ENCODE measurements at places on chromosomes 1 and 21.

DNA sequence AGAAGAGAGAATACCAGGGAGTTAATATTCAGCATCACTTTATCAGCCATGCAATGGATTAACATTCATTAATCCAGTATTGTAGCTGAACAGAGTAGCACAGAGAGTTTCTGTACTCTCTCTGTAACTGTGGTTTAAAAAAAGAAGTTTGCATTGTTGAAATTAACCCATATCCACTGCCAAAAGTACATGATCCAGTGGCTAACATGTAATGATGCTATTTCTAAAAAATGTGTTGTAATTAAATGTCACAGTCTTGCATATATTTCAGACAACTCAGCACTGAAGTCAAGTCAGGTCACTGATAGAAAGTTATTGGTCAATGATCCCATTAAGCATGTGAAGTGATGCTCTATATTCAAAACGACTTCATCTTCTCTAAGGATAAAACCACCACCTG, 141.3 kb downstream of the NRIP1 start:
- no peak for DNase-seq

GRCh38 chr1:186404454-186405051, 28.9 kb downstream of the ODR4 start:
- peak; percentile 14 for DNase-seq

GRCh38 chr1:57423135-57423655, 665 bp downstream of the DAB1 start:
- no peak for DNase-seq

DNA sequence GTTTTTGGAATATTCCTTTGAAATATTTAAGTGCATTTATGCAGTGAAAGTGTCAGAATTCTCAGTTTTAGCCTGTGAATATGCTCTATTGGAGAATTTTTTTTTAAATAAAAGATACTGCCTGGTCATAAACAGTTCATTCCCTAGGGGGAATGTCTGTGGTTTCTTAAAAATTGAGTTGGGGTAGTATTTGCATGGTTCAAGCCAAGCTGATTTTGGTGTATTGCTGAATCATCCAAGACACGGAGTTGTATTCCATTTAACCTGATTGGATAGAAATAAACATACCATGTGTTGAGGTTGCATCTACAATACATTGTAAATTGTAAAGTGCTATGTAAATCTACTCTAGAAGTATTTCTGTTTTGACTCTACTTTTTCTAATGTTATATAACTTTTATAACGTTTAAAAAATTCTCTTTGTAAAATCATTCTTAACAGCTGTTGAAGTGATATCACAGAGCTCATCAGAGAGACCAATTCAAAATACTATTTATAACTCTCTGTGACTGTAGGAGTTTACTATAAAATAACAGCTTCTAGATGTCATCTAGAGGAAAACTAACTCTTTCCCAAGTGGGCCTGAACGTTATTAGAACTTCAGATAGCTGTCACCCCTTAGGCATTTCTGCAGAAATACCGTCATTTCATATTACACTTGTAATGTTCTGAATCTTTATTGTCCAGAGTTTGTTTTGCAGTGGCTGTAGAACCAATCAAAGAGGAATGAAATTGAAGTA, 199.1 kb downstream of the USP25 start:
- DNase-seq, result no peak

- no peak for DNase-seq
Observed at GRCh38 chr1:208433086-208433485, 188.9 kb upstream of the PLXNA2 start.

DNA sequence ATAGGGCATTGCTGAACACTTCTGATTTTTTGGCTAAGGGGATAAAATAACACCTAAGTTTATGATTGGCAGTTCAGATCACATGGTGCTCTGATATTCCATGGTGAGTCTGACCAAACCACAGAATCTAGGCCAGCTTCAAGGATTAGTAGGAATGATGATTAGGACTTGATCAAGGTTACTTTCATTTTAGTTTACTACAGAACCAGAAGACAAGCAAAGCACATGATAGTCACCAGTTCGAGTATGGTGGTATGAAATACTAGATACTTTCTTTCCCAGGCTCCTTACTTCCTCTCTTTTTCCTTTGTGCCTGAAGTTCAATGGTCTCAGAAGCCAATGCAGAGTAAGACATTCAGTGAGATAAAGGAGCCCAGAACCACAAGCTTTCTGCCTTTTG, 26.6 kb downstream of the S100A10 start:
- no peak for DNase-seq

DNA sequence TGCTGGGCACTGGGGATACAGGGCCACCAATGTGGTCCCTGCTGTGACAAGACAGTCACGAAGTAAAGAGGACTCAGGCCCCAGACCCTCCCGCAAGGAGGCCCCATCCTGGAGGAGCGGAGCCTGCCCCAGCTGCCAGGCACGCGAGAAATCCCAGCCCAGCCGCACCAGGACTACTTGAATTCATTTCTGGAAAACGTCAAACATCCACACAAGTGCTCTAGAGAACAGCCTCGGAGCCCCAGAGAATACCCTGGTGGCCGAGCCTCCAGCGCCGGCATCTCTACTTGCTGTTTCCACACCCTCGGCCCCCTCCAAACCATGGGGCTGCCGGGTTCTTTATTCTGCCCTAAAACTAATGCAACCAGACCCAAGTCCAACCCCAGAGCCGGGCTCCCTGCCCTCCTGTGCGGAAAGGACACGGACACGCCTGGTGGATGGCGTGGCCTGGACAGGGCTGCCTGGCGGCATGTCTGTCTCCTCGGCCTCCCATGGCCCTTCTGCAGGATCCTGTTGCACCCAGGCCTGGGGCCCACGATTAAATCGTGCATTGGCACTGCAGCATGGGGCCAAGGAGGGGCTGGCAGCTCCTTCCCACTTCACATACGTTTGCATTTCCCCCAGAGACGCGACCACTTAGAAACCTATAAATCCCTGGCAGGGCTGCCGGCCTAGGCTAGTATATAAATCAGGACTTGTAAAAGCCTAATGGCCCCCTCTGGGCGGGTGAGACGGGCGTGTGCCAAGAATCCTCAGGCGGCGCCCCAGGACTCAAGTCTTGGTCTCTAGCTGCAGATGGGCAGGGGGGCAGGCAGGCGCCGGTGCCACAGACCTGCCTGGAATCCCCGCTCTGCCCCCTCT, 41.2 kb downstream of the DMRTB1 start:
- DNase-seq, result no peak

DNA sequence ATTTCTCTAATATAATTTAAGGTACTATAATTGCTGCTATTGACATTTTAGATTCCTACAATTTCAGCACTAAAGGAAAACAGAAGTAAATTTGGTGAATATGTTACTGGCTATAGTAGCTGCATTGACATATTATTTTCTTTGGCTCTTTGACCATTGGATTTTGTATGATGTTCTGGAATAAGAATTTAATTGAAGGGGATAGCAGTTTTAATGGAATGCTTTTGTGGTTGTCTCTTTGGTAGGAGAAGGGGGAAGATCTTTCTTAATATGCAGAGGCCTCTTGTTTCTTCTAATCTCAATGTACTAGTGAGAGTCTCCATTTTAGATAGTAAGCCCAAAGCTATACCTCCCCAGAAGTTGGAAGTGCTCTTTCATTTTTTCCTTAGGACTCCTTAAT, 6.9 kb downstream of the DTL start:
- DNase-seq, result no peak

- peak; percentile 12 for DNase-seq
Observed at GRCh38 chr1:196607981-196608380, 259 bp downstream of the KCNT2 start.

DNA sequence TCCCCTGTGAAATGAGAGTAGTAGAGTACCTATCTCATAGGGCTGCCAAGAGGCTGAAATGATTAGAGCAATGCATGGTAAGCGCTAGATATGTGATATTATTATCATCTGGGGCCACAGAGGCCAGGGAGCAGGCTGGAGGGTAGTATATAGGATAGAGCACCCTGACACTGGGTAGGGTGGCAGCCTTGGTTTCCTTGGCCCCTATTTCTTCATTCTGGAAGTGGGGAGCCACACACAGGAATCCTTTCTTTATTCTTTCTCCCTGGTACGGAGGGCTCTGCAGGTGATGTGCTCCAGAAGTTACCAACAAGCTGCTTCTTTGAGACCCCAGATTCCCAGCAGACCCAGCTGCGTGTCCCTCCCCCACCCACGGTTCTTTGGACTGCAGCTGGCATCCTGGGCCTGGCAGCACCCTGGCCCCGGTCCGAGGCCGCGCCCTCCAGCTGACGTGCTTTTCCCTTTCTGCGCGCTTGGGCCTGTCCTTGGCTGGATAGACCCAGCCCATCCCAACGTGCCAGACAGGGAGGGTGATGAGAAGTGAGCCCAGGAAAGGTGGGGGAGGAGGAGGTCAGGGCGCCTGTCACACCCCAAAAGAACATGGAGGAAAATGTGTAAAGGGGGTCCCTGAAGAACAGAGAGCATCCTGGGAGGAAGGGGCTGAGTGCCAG, 18.2 kb downstream of the INAVA start:
- DNase-seq, result peak; percentile 35

GRCh38 chr1:101769520-101769919, 227.2 kb downstream of the OLFM3 start:
- DNase-seq, result no peak

DNA sequence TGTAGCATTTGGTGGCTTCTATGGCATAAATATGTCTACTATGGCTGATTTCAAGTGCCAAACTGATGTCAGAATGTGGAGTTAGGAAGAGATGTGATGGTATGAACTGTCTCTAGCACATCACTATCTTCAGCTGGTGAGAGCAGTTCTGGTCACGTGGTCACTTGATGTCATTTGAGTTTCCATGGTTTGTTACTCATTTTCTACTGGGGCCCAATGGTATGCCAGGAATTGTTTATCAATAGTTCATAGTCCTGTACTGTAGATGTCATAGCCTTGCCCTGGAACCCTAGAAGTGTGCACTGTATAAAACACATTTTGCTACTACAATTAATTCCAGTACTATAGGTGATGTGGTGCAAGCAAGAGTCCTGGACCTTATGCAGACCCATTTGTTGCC, 153.7 kb downstream of the PDE4B start:
- no peak for DNase-seq

DNA sequence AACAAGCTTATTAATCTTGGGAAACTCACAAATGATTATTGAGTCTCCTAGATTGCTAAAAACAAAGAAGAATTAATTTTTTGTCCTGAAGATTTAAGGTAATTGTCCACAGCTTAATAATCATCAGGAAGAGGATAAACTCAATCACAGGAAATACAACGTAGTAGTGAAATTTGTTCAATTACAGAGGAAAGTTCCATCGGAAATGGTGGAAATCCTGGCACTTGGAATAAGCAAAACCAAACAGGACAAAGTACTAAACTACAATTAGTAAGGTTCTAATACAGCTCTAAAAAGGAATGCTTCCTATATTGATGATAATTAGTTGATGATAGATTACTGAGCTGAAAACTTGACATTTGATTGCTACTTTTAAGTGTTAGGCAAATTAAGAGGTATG, 485.4 kb downstream of the USP25 start:
- DNase-seq, result no peak

- DNase-seq, result no peak
Observed at GRCh38 chr1:221916176-221916575, 174.3 kb upstream of the DUSP10 start.

GRCh38 chr1:24727501-24728216, 17.6 kb upstream of the CLIC4 start:
- DNase-seq, result peak; percentile 80

- no peak for DNase-seq
Observed at GRCh38 chr1:50272912-50273311, 150.3 kb downstream of the DMRTA2 start.

- no peak for DNase-seq
Observed at GRCh38 chr1:162141281-162142054, 72.0 kb downstream of the NOS1AP start.

- no peak for DNase-seq
Observed at GRCh38 chr1:224957696-224958095, 28.2 kb downstream of the DNAH14 start.

DNA sequence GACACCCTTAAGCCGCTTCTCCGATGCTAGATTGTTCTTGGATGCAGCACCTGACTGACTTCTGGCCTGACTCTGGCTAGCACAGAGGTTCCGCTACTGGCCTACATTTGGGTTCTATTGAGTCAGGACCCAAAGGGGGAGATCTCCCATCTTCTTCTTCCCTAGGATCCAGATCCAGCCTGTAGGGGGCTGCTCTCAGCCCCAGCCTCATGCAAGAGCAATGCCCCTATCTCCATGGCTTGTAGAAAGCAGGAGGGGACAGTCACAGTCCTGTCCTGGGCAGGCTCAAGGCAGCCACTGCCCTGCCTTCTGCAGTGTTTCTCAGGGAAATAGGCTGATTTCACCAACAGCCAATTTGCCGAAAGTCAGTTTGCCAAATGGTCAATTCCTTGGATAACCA, 6.3 kb upstream of the ADAR start:
- no peak for DNase-seq

DNA sequence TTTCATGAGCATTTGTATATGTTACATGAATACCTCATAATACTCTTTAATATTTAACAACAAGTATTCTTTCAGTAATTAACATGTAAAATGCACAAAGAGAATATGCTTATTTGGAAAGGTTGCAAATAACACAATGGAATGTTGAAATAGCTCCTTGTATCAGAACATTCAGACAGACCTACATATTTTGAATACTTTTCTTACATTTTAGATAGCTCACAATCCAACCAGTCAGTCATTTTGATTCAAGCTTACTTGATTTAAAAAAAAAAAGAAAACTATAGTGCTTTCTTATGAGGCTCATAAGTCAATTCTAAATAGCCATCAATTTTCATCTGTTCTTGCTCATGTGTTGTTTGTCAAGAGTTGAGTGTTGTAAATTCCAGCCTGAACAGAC, 518.8 kb downstream of the ADGRL2 start:
- no peak for DNase-seq

DNA sequence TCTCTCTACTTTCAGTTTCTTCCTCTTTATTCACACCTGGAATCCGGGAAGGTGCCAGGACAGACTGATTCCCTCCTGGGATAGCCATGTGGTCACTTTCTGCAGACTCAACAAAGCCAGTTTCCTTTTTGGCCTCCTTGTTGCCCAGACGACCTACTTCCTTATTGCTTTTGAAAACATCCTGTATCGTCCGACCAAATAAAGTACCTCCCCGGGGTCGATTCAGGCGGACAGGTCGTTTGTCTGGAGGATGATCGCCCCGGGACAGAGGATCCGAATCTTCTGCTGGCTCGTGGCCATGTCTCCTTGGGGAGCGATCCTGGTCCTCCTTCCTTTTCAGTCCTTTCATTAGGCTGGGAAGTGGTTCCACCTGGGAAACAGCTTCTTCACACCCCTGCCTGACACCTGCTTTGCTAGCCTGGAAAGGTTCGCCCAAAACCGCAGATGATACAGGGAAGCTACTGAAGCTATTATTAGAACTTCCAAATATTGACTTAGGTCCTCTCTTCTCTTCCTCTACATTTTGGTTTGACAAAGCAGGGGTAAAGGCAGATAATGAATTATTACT, 1.2 kb downstream of the MCM3AP start:
- no peak for DNase-seq
